ENCODE measurements at places on chromosomes 7 and 10.

DNA sequence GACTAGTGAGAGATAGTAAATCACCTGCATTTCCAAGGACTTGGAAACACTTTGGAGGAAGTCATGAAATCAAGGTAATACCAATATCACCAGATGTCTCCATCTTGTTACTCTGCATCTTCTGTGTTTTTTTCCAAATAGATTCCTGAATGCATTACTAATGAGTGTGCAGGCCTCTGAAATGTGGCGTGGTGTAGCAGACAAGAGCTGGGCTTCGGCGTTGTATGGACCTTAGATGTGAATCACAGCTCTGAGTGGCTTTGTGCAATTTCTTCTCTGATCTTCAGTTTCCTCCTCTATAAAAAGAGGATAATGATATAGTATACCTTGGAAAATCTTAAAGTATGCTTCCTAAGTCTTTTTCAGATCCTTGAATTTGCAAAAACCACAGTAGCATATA lies 9.6 kb upstream of the MYPN start:
- no peak for ATAC-seq

DNA sequence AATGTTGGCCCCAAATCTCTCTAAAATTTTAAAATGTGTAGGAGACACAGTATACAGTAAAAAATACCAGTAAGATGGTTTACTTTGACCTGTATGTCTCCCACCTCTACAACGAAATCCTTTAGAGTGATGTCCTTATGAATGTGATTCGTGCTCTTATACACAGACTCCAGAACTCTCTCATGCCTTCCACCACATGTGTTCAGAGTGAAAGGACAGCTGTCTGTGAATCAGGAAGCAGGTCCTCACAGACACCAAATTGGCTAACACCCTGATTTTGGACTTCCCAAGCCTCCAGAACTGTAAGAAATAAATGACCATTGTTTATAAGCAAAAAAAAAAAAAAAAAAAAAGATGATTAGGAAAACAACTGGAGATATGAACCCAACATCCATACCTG lies 35.2 kb downstream of the RNF133 start:
- no peak for ATAC-seq

DNA sequence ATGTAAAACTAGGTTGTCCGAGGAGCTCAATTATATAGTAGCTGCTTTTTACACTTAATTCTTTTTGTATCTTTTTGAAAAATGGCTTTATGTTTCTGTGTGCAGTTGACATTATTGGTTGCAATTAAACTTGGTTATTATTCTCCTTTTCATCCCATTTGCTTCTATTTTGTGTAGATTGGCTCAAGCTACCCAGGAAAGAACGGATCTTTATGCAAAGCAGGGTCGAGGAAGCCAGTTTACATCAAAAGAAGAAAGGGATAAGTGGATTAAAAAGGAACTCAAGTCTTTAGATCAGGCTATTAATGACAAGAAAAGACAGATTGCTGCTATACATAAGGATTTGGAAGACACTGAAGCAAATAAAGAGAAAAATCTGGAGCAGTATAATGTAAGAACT lies 16.5 kb downstream of the SMC3 start:
- ATAC-seq, result no peak

GRCh38 chr7:28093623-28094232 lies 86.9 kb downstream of the JAZF1 start:
- ATAC-seq, result no peak

- no peak for ATAC-seq
Observed at GRCh38 chr7:149616898-149617297, 119.3 kb upstream of the ZNF746 start.

- no peak for ATAC-seq
Observed at GRCh38 chr7:100200693-100201092, 19.1 kb upstream of the PVRIG start.

DNA sequence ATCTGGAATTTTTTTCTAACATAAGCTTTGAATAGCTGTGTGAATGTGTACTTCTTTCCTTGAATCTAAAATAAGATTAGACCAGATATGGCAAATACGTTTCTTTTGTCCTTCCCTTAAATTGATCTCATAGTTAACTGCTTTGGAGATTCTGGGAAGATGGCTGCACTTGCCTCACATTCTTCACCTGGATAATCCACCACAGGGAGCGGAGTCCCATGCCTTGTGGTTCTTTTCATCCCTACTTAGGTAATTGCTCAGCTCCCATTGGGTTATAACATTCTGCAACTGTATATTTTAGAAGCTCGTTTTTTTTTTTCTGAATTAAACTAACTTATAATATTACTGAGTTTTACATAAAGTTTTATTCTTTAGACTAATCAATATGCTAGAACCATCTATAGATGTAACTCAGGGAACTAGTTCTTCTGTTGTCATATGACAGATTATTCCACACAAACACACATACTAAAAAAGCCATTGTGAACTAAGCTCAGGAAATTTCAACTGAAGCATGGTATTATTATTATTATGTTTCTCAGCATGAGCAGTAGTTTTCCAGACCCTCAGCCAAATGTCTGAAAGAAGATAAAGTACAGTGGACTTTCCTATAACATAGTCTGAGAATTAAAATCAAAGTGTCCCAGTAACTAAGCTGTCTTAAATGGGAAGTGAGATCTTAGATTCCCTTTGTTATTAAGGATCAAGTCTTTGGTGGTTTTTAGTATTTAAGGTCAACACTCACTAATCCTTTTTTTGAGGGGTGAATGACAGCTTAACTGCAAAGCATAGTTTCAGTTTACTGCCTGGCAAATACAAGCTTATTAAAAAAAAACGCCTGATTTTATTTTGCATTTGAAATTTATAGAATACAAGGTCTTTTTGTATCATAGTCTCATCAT lies 182.3 kb downstream of the PPP1R9A start:
- ATAC-seq, result no peak

GRCh38 chr10:6053303-6053702 lies 8.9 kb downstream of the IL2RA start:
- ATAC-seq, result no peak

DNA sequence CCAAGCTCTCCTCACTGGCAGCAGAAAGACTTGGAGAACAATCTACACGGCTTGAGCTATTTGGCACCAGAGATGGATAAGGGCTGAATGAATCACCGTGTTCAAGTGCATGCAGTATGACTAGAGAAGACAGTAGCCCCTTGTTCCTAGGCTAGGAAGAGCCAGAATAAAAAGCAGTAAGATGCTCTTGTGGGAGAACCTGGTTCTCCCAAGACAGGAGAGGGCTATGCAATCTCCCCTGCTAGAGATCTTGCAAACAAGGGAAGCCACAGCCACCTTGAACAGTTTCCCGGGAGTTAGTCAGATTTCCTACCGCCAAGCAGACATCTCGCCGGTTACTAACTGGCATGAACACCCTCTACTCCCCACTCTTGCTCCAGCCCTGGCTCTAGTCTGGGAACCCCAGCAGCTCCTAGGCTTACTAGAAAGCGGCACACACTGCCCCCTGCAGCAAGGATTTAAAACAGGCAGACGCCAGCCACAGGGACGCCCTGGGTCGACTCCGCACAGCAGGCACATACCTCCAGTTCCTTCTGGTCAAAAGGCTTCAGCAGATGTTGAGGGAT lies 107.3 kb downstream of the SMURF1 start:
- ATAC-seq, result no peak

DNA sequence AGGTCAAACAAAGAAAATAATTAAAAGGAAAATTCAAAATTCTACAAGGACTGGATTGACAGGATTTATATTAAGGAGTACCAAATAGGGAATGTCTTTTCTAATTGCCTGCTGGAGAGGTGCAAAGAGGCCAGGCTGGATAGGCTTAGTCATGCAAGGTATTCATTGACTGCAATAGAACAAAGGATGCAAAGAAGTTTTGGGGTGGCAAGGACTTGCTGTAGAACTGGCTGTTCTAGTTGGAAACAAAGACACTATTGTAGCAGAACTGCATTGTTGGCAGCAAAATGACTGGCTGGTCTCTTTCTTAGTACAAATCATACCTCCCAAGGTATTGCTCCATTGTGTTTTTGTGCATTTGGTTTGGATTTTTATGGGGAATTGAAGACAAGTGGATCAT lies 10.1 kb downstream of the ITGB8 start:
- peak; percentile 99 for ATAC-seq

DNA sequence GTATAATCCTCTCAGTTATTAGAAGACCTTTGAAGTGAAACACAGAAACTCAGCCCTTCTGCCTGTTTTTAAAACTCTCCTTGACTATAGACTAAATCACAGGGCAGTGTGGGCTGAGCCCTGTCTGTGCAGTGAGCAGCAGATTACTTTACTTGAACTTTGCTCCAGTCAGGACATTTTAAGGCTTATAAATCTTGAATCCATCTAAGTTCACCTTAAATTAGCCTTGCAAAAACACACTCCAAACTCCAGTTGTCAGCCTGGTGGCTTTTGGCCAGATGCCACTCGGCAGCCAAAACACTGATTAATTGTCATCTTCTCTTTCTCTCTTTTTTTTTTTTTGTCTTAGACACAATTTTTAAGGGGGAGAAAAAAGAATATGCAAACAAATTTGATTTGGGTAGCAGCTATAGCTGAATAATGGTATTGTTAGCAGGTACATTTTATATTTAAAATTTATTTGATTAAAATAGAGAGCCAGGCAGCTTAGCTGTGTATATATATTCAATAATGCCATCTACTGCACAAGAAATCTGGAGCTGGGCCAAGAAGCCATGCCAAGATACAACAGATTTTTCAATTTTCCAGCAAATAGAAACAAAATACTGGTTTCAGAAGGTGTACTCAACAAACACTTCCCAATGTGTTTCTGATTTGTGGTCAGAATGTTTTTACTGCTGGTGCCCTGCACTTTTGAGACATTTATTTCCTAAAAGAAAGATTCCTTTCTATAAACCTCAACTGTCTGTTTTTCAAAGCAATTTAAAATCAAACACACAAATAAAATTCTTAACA lies 247.7 kb downstream of the TFEC start:
- no peak for ATAC-seq

DNA sequence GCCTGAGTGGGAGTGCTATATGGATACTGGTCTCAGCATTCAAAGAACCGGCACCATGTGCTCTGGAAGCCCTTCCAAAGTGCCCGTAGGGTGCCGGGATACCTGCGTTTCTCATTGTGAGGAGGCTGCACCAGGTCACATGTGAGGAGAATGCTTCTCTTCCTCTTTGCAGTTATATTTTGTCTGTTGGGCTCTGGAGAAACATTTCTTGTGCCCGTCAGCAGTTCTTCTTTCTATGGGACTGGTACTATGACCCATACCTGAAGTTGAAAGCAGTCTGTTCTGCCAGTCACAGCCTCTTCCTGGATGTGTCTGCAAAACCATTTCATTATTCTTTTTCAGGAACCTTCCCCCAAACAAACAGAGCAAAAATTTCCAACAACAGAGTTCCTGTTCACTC lies 465.0 kb downstream of the SUGCT start:
- no peak for ATAC-seq

DNA sequence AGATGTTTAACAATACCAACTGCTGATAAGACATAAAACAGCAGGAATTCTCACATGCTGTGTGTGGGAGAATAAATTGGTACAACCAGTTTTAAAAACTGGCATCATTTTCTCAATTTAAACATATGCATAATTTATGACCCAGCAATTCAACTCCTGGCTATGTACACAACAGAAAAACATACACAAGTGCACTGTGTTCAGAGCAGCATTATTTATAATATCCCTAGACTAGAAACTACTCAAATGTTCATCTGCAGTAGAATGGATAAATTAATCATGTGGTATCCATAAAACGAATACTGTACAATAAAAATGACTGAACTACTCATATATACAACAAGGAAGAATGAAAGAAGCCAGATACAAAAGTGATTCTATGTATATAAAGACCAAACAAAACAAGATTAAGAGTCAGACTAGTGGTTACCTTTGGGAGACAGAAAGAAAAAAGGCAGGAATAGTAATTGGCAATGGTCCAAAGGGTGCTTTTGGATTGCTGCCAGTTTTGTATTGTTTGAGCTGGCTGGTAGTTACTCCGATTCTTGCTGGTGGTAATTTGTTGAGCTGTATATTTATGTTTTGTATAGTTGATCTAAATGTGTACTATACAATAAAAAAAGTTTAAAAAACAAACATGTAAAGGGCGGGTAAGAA lies 306.0 kb downstream of the TFEC start:
- ATAC-seq, result no peak

GRCh38 chr7:3246127-3246526 lies 54.9 kb upstream of the SDK1 start:
- no peak for ATAC-seq

DNA sequence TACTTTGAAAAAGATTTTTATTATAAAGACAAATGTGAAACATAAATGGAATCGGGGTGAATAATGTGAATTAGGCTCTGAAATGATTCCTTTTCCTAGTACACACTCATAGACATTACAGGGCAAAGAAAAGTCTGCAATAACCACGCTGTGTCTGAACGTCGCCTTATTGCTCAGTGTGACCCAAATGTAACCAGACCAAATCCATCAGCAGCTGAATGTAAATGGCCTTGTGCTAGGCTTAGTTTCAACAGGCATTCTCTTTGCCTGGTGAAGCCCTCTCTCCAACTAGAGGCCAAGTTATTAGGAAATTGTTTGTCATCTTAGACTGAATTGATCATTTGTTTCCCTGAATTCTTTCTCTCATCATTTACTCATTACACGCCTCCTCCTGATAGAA lies 225.5 kb downstream of the CHCHD3 start:
- no peak for ATAC-seq

DNA sequence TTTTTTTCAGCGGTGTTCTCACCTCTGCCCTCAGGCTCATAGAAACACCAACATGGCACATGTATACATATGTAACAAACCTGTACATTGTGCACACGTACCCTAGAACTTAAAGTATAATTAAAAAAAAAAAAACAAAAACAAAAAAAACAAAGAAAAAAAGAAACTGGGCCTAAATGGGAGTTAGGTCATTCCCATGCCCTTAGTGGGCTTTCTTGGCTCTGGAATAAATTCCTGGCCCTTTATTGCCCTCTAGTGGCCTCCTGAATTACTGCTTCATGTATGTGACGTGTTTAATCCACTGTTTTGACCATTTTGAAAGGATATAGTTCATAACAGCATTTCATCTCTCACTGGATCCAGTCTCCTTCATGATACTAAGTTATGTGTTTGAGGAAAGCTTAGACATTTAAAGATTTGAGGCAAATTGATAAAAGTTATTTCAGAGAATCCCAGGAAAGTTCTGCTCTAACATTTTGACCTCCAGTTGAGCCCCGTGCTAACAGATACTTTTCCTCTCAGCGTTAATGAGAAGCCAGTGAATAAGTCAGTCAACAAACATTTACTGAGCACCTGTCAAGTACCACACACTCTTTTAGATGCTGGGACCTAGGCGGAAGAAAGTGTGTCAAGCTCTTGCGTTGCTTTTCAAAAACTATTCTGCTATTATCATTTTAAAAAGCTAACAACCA lies 54.7 kb upstream of the SYPL1 start:
- peak; percentile 72 for ATAC-seq

Data from esophagus mucosa (tissue), 1 donor.